ENCODE measurements at places on chromosomes 2 and 18. TPM values are rescaled to one million over a fixed set of nuclear protein-coding genes. Genes with fewer than 3 reads are reported as not detected.

Gene IL1F10
- total RNA-seq, result not detected

Gene PTH2R
- total RNA-seq, result not detected

Gene CXCR1
- total RNA-seq, result not detected

Gene PAX3
- total RNA-seq, result not detected

Gene REV1
- total RNA-seq, result 32.1 TPM

Gene SERPINB5
- not detected for total RNA-seq

Gene SH3RF3
- total RNA-seq, result 10.1 TPM

Gene ABCG8
- total RNA-seq, result not detected

Gene LIMS2
- total RNA-seq, result 0.51 TPM

Gene STAMBP
- 23.6 TPM for total RNA-seq

Gene ALK
- total RNA-seq, result under 0.01 TPM

Gene TEX261
- total RNA-seq, result 20.5 TPM

Gene CAPN14
- 0.17 TPM for total RNA-seq

Gene PAIP2B
- 1.5 TPM for total RNA-seq

Gene CEBPZ
- total RNA-seq, result 62.4 TPM
